ENCODE measurements at places on chromosomes 7 and 10.

GRCh38 chr7:130114374-130114773 is 44.0 kb downstream of the KLHDC10 start:
- H3K27me3 ChIP-seq = no peaks in the 10 kb centered on the region
- H3K4me1 ChIP-seq = peaks cover 6% of the 10 kb centered on the region
- no peak for DNase-seq
- H3K4me3 ChIP-seq = no peak overlapping the region

DNA sequence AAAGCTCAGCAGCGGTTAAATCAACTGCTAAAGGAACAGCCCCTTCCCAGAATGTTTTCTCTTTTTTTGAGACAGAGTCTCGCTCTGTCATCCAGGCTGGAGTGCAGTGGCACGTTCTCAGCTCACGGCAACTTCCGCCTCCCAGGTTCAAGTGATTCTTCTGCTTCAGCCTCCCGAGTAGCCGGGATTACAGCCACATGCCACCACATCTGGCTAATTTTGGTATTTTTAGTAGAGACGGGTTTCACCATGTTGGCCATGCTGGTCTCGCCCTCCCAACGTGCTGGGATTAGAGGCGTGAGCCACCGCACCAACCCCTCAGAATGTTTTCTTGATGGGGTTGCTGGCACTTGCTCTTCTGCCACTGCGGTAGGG is 59.8 kb upstream of the IL6 start:
- no peaks in the 10 kb centered on the region for H3K36me3 ChIP-seq
- H3K27ac ChIP-seq = no peak overlapping the region

GRCh38 chr10:97106207-97106606 is 79.6 kb downstream of the SLIT1 start:
- H3K27ac ChIP-seq = no peak overlapping the region
- no peak for DNase-seq
- no peak overlapping the region for H3K4me3 ChIP-seq
- H3K36me3 ChIP-seq = no peaks in the 10 kb centered on the region
- H3K27me3 ChIP-seq = peaks cover 16% of the 10 kb centered on the region

DNA sequence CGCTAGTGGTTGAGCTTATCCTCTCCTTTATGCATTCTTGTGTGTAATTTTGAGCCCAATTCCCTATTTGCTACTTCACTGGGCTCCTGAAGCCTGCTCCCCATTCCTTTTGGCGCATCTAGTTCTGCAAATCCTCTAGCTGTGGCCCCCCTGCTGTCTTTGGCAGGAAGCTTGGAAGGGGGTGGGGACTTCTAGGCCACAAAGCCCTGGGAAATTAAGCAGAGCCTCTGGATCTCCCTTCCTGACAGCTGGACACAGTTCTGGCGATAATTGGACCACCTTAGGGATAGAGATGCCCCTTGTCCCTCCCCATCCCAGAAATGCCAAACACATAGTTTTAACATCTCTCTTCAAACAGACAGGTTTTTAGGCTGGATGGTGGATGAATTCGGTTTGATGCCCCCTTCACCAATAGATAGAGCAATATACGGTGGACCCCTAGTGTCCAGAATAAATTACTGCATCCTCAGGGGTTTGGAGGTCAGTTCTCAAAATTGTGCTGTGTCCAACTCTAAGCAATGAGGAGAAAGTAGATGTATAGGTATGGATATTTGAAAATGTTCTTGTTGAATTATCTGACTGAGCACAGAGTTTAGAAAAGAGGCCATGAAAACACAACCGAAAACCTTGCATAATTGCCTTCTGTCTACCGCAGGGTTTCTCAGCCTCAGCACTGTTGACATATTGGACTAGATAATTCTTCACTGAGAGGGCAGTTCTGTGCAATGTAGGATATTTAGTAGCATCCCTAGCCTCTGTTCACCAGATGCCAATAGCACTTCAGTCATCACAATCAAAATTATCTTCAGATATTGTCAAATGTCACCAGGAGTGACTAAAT is 75.5 kb downstream of the PAPSS2 start:
- no peaks in the 10 kb centered on the region for H3K36me3 ChIP-seq
- H3K27me3 ChIP-seq = peaks cover 39% of the 10 kb centered on the region
- H3K4me1 ChIP-seq = no peaks in the 10 kb centered on the region
- H3K4me3 ChIP-seq = no peak overlapping the region
- no peak overlapping the region for H3K27ac ChIP-seq

DNA sequence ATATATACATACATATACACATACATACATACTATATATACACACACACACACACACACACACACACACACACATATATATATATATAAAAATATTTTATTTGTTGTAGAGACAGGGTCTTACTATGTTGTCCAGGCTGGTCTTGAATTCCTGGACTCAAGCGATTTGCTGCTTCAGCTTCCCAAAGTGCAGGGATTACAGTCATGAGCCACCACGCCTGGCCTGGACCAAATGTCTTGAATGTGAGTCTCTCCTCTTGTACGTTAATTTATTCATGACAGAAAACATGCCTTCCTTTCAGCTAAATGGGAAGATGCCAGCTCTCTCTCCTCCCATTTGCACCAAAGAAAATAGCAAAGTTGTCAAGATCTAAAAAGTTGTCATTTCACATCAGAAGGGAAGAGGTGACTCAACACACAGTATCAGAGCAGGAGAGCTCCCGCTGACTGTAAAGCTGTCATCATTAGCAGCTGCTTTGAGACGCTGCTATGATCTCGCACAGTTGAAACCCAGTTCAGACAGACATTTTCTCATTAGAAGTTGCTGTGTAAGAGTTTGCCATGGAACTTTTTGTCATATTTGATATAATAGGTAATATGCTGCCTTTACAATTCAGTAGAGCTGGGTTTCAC is 224.3 kb downstream of the SFMBT2 start:
- H3K4me1 ChIP-seq = peaks cover 85% of the 10 kb centered on the region
- H3K27ac ChIP-seq = peak overlapping the region; percentile 19
- H3K27me3 ChIP-seq = no peaks in the 10 kb centered on the region
- DNase-seq = peak; percentile 46
- peaks cover 59% of the 10 kb centered on the region for H3K36me3 ChIP-seq
- peak overlapping the region; percentile 38 for H3K4me3 ChIP-seq

DNA sequence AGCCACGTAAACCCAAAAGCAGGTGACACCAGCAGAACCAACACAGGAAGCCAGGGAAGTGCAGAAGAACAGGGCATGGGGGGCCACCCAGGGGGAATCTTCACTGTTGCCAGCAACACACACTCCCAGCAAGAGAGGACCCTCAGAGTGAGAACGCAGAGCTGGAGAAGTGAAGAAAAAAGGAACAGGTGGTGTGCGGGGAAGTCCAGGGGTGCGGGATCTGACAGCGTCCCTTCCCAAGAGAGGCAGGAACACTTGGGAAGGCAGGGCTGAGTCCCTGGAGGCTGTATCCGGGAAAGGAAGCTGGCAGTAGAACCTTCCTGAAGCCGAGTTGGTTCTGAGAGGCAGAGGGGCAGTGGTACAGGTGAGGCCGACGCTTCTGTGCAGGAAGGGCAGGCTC is 27.7 kb downstream of the AGAP4 start:
- DNase-seq = no peak
- no peak overlapping the region for H3K4me3 ChIP-seq
- no peaks in the 10 kb centered on the region for H3K27me3 ChIP-seq
- H3K27ac ChIP-seq = no peak overlapping the region
- no peaks in the 10 kb centered on the region for H3K4me1 ChIP-seq
- no peaks in the 10 kb centered on the region for H3K36me3 ChIP-seq

DNA sequence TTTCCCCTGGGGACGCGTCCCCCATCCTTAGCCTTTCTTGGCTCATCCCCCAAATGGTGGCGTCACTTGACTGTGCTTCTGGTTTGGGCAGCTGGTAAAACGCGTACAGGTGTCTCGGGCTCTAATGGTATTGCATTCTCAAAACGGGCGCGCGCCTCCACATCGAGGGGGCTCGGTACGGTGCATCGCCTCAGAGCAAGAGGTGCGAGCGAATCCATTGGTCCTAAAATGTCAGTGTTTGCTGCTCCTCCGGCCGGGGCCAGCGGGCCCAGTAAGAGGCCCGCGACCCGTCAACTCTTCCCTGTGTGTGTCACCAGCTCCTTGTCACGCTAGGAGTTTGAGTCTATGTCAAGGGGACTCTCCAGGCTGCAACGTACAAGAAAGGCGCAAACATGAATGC is 90.6 kb upstream of the SH2B2 start:
- DNase-seq = no peak
- H3K27ac ChIP-seq = no peak overlapping the region
- H3K36me3 ChIP-seq = peaks cover 2% of the 10 kb centered on the region
- H3K4me3 ChIP-seq = no peak overlapping the region

DNA sequence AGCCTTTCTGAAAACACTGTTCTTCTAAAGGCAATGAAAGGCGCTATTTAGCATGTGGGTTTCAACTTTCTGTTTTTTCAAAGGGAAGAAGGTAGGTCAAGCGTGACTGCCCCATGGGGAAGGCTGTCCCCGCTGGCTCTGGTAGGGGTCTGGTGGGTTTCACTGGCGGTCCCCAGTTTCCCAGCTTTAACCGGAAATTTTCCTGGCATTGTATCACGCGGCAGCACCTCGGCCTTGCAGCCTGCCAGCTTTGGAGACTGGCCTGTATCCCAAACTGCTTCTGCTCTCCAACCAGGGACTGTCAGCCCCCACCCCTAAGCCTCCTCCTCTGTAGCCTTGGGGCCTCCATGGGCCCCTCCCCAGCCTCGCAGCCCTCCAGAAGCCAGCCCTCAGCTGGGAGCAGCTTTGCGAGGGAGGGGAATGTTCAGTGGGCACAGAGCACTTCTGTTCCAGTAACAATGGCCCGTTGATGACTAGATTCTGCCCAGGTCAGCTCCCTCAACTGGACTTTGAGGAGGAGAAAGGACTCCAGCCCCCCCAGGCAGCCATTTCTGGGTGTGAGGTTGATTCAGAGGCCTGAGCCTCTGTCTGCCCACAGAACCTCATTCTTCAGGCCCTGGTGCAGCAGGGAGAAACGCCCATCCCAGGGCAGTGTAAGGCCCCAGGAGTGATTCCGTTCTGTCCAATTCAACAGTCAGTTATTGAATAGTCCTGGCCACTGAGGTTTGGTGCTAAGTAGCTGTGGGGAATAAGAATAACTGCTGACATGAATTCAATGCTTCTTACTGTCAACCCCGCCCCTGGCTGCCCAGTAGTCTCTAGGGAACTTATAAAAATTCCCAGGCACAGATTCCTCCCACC is 17.1 kb downstream of the CHST3 start:
- H3K27ac ChIP-seq = no peak overlapping the region
- no peak for DNase-seq
- H3K36me3 ChIP-seq = no peaks in the 10 kb centered on the region
- no peak overlapping the region for H3K4me3 ChIP-seq
- H3K4me1 ChIP-seq = peaks cover 21% of the 10 kb centered on the region

DNA sequence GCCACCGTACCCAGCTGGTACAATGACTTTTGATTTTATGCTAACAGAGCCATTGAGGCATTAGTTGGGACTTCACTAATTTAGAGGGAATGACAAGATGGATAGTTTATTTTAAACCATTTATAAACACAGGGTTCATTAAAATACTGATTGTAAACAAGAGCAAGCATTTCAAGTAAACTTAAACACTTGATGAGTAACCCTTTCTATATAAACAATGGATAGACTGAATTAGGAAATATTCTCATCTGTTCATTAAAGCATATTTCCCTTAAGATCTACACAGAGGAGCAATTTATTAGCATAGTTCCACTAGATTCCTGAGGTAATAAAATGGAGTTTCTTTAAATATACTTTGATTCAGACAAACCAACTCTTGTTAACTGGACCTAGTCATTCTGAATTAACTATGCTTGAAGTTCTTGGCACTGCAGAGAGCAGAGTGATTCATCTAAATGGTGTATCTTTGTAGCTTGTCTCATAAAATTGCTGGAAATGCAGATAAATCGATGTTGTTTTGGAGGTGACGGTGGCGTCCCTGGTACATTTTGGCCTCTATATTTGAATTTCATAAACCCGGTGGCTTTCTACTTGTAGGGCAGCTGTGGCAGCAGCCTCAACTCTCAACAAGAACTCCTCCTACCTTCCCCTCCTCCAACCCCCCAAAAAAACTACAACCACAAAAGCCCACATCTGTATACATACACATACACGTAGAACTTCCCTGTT is 15.4 kb upstream of the VDAC2 start:
- no peak for DNase-seq
- no peaks in the 10 kb centered on the region for H3K4me1 ChIP-seq
- no peaks in the 10 kb centered on the region for H3K36me3 ChIP-seq
- no peaks in the 10 kb centered on the region for H3K27me3 ChIP-seq
- no peak overlapping the region for H3K4me3 ChIP-seq
- no peak overlapping the region for H3K27ac ChIP-seq

DNA sequence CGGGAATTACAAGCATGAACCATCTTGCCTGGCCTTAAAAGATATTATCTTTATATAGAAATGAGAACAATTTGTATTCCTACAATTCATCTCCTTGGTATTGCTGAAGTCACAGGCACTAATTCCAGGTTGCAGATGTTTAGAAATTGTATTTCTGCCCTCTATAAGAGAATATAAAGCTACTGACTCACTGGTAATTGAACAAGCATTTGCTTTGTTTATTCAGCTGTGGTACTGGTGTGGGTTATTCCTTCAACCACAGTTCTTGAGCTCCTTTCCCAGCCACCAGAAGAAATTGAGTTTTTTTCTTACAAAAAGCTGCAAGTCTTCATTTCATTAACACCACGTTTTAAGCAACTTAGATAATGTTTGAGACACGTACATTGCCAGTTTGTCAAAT is 29.0 kb upstream of the MPP7 start:
- peaks cover 91% of the 10 kb centered on the region for H3K4me1 ChIP-seq
- peak overlapping the region; percentile 60 for H3K4me3 ChIP-seq
- no peak overlapping the region for H3K27ac ChIP-seq
- no peak for DNase-seq

- no peak for DNase-seq
- H3K27me3 ChIP-seq = no peaks in the 10 kb centered on the region
- H3K27ac ChIP-seq = peak overlapping the region; percentile 79
- H3K4me3 ChIP-seq = peak overlapping the region; percentile 83
These were observed 518 bp downstream of the AGFG2 start for GRCh38 chr7:100539436-100540006.

All from activated T-cell treated with anti-CD3 and anti-CD28 coated beads, Interleukin-2, amount 50 U/mL, for 72 hours (primary cell).